ENCODE measurements at places on chromosomes 5 and 9. TPM values are rescaled to one million over a fixed set of nuclear protein-coding genes. Genes with fewer than 3 reads are reported as not detected.

The ADGRD2 gene
- not detected for total RNA-seq

The FGFR4 gene
- total RNA-seq = 145 TPM

The CARTPT gene
- not detected for total RNA-seq

The PCDHGA7 gene
- total RNA-seq = not detected

The FOXD4L4 gene
- not detected for total RNA-seq

The RNF183 gene
- total RNA-seq = 7.1 TPM

The SPINK7 gene
- total RNA-seq = not detected

The ECSCR gene
- total RNA-seq = not detected

The IL31RA gene
- not detected for total RNA-seq

All from HT-29 (cell line).